ENCODE measurements at places on chromosomes 16 and 17.
A peak's percentile ranks its signal among the peaks of the same experiment; 100 is the strongest.

- no peak for DNase-seq
Measured at GRCh38 chr17:41530062-41531048, 2.2 kb upstream of the KRT19 start.

DNA sequence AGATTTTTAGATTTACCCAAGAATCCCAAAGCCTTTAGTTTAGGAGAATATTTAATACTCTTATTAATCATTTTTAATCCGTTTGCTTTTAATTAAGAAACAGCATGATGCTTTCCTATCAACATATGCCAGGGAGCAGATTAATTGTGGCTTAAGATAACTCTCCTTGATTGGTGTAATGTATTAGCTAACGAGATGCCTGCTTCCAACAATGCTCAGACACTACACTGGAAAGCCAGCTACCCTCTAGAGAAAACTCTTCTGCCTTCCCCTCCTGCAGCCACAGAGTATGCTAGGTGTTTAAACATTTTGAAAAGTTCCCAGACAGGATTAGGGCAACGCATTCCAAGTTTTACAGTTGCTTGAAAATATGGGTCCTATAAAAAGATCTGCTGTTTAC lies 142.2 kb downstream of the AATF start:
- DNase-seq: no peak

DNA sequence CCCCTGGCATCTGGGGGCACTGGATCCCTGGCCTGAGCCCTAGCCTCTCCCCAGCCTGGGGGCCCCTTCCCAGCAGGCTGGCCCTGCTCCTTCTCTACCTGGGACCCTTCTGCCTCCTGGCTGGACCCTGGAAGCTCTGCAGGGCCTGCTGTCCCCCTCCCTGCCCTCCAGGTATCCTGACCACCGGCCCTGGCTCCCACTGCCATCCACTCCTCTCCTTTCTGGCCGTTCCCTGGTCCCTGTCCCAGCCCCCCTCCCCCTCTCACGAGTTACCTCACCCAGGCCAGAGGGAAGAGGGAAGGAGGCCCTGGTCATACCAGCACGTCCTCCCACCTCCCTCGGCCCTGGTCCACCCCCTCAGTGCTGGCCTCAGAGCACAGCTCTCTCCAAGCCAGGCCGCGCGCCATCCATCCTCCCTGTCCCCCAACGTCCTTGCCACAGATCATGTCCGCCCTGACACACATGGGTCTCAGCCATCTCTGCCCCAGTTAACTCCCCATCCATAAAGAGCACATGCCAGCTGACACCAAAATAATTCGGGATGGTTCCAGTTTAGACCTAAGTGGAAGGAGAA lies 13.5 kb downstream of the STH start:
- DNase-seq: no peak

GRCh38 chr16:15639061-15639568 lies 3.8 kb downstream of the MARF1 start:
- DNase-seq: no peak

- peak; percentile 76 for DNase-seq
Measured at GRCh38 chr16:85935974-85936760, 37.2 kb downstream of the IRF8 start.

DNA sequence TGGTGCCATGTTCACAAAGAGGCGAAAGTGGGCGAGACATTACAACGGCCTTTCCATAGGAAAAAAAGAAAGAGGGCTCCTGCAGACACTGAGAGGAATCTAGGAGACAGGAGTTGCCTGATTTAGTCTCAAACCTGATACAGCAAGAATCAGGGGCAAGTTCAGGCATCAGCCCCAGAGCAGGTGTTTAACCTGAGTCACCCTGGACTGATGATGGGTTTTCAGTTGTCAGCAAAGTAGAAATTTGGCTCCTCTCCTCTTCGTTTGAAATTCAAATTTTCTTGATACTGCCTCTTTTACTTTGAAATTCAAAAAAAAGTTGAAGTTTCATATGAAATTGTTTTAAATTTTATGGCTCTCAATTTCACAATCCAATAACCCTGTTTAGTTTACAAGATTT lies 189.5 kb downstream of the ABCC12 start:
- DNase-seq: no peak

Data from activated CD4-positive, alpha-beta T cell treated with anti-CD3 and anti-CD28 coated beads, Interleukin-2, amount 10 ng/mL, durations not matched to agents 7 days and 5 days (primary cell).